Smooth muscle cell of the pulmonary artery (primary cell): ENCODE measurements at places on chromosomes 6 and 20. TPM values are rescaled to one million over a fixed set of nuclear protein-coding genes. Genes with fewer than 3 reads are reported as not detected.

The CAP2 gene
- total RNA-seq, result 12.3 and 17.9 TPM in 2 replicates

The RNF182 gene
- 0.40 and 9.7 TPM in 2 replicates for total RNA-seq

The MEP1A gene
- not detected in 2 replicates for total RNA-seq

The CPXM1 gene
- total RNA-seq, result 0.33 TPM in 1 of 2 replicates, not detected in the other

The STMND1 gene
- not detected in 2 replicates for total RNA-seq

The E2F1 gene
- total RNA-seq, result 4.3 and 4.6 TPM in 2 replicates

The SLC26A8 gene
- total RNA-seq, result under 0.01 and 0.07 TPM in 2 replicates

The DNAJC5 gene
- total RNA-seq, result 75.9 and 96.0 TPM in 2 replicates

The CRIP3 gene
- total RNA-seq, result 0.39 TPM in 1 of 2 replicates, not detected in the other

The TSPO2 gene
- total RNA-seq, result not detected in 2 replicates

The GSTA3 gene
- not detected in 2 replicates for total RNA-seq

The AVP gene
- not detected in 2 replicates for total RNA-seq

The KIAA0408 gene
- 0.50 and 0.78 TPM in 2 replicates for total RNA-seq

The DCDC2 gene
- 0.03 TPM in 1 of 2 replicates, not detected in the other for total RNA-seq

The LY6G6F gene
- total RNA-seq, result not detected in 2 replicates

The SPATS1 gene
- not detected in 2 replicates for total RNA-seq

The SUMO4 gene
- total RNA-seq, result 1.2 and 1.7 TPM in 2 replicates

The ORC3 gene
- 18.7 and 23.1 TPM in 2 replicates for total RNA-seq

The COL21A1 gene
- total RNA-seq, result 1.6 and 23.1 TPM in 2 replicates

The CTAGE9 gene
- total RNA-seq, result not detected in 2 replicates

The HEBP2 gene
- 30.1 and 35.6 TPM in 2 replicates for total RNA-seq

The MYO6 gene
- 21.2 and 23.2 TPM in 2 replicates for total RNA-seq

The ABHD16B gene
- total RNA-seq, result not detected in 2 replicates

The PRL gene
- total RNA-seq, result not detected in 2 replicates

The RAB44 gene
- 0.03 TPM in 1 of 2 replicates, not detected in the other for total RNA-seq

The DACT2 gene
- total RNA-seq, result 0.07 and 0.98 TPM in 2 replicates

The BTN2A1 gene
- 16.5 and 17.1 TPM in 2 replicates for total RNA-seq
